ENCODE measurements at places on chromosomes 11 and 22. TPM values are rescaled to one million over a fixed set of nuclear protein-coding genes. Genes with fewer than 3 reads are reported as not detected.

DNA sequence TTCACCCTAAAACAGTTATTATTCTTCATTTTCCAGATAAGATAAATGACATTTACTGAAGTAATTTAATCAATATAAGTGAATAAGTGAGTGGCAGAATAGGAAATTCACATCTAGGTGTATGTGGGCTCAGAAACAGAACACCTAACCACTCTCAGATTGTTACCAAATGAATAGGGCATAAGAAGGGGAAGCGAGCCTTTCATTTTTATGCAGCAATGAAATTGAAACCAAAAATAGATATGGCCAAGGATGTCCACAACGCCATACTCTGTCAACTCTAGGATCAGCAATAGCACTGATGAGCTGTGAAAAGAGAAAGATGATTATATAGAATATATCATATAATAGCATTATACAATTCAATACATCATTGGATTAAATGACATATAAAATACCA lies 398.1 kb upstream of the API5 start:
- no peaks in the 10 kb centered on the region for H3K27me3 ChIP-seq
- no peaks in the 10 kb centered on the region for H3K4me1 ChIP-seq
- no peak overlapping the region for H3K4me3 ChIP-seq
- H3K36me3 ChIP-seq, result no peaks in the 10 kb centered on the region
- no peak overlapping the region for H3K27ac ChIP-seq

- H3K4me1 ChIP-seq, result peaks cover 12% of the 10 kb centered on the region
- no peaks in the 10 kb centered on the region for H3K27me3 ChIP-seq
- peak overlapping the region; percentile 65 for H3K4me3 ChIP-seq
- H3K36me3 ChIP-seq, result no peaks in the 10 kb centered on the region
- H3K27ac ChIP-seq, result peak overlapping the region; percentile 84
- no peak for DNase-seq
These were observed 16.1 kb downstream of the MIAT start for GRCh38 chr22:26673486-26673885.

Gene ELFN2
- 0.01 TPM for polyA plus RNA-seq

Gene LGALS12
- polyA plus RNA-seq, result 28.7 TPM

- no peaks in the 10 kb centered on the region for H3K4me1 ChIP-seq
- no peaks in the 10 kb centered on the region for H3K36me3 ChIP-seq
- no peak overlapping the region for H3K27ac ChIP-seq
- no peak for DNase-seq
These were observed 21.0 kb downstream of the OR51E1 start for GRCh38 chr11:4664786-4665185.

Gene HPX
- 1.1 TPM for polyA plus RNA-seq

All from ovary (tissue), 10 donors.